ENCODE measurements at places on chromosomes 3 and 15.

DNA sequence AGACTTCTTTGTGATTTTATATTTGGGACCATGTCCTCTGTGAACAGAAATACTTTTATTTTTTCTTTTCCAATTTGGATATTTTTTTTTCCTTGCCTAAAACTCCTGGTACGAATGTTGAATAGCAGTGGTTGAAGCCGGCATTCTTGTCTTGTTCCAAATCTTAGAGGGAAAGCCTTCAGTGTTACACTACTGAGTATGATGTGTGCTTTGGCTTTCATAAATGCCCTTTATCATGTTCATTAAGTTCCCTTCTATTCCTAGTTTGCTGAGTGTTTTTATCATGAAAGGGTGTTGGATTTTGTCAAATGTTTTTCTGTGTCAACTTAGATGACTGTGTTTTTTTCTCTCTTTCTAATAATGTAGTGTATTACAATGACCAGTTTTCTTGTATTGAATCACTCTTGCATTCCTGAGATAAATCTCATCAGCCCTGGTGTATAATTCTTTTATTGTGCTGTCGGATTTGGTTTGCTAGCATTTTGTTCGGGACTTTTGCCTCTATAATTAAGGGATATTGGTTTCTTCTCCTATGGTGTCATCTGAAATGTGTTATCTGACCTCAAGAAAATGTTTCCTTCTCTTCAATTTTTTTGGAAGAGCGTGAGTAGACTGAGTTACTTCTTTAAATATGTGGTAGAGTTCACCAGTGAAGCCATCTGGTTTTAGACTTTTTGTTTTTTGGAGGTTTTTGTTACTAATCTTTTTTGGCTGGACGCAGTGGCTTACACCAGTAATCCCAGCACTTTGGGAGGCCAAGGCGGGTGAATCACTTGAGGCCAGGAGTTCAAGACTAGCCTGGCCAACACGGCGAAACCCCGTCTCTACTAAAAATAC lies 33.3 kb downstream of the MAP1A start:
- no peak for DNase-seq

DNA sequence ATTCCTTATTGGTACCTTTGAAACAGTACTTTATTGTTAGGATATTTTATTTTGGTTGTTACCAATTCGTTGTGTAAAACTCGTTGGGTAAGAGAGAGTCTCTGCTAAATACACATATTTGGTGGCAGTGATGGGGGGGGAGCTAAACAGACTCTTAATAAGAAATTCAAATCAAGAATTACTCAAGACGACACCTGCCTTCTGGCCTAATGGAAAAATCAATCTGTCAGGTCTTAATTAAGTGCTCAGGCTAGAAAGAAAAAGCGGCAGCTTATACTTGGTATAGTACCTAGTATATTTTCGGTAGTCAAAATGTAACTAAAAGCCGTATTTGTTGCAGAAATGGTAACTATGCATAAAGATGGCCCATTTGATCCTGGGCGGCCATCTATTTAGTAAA lies 18.2 kb downstream of the FOXP1 start:
- DNase-seq, result no peak

GRCh38 chr15:81314378-81314777 lies 9.6 kb downstream of the STARD5 start:
- no peak for DNase-seq

GRCh38 chr3:168753724-168754123 lies 658.0 kb upstream of the GOLIM4 start:
- no peak for DNase-seq

GRCh38 chr3:129608087-129608935 lies 1.8 kb upstream of the PLXND1 start:
- DNase-seq, result no peak

GRCh38 chr3:190807719-190808375 lies 54.6 kb downstream of the GMNC start:
- DNase-seq, result no peak

DNA sequence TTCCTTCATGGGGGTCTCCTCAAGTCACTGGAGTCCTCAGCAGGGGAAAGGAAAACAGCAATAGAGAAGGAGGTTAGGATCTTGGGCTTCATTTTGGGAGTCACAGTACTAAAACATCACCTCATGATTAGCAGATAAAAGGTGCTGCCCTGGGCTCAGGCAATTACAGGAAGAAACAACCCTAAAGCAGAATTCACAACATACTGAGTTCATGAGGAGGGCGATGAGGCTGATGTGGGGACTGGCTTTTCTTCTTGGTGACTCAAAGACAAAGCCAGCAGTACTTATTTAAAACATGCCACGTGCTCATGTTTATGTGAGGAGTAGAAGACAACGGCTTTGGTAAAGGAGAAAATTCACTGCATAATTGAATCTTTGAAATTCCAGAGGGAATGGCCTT lies 822.3 kb upstream of the CFAP20DC start:
- DNase-seq, result no peak

DNA sequence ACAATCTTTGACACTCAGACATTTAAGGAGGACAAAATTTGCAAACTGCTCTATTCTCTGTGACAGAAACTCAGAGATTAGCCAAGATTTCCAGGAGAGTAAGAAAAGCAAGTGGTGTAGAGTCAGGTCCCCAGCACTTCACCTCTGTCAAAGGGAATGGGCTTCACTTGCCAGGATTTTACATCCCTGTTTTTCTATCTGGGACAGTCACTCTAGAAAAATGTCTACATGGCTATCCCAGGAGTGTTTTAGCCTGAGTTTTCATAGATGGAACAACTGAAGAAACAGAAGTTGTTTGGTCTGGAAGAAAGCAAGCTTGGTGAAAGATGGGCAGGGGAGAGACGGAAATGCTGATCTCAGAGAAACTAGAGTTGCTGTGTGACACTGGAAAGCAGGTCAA lies 3.0 kb downstream of the FAM219B start:
- DNase-seq, result no peak

- DNase-seq, result no peak
These were observed 22.8 kb downstream of the USF3 start for GRCh38 chr3:113673593-113673992.

- no peak for DNase-seq
These were observed 2.2 kb downstream of the NR2F2 start for GRCh38 chr15:96332637-96333121.

DNA sequence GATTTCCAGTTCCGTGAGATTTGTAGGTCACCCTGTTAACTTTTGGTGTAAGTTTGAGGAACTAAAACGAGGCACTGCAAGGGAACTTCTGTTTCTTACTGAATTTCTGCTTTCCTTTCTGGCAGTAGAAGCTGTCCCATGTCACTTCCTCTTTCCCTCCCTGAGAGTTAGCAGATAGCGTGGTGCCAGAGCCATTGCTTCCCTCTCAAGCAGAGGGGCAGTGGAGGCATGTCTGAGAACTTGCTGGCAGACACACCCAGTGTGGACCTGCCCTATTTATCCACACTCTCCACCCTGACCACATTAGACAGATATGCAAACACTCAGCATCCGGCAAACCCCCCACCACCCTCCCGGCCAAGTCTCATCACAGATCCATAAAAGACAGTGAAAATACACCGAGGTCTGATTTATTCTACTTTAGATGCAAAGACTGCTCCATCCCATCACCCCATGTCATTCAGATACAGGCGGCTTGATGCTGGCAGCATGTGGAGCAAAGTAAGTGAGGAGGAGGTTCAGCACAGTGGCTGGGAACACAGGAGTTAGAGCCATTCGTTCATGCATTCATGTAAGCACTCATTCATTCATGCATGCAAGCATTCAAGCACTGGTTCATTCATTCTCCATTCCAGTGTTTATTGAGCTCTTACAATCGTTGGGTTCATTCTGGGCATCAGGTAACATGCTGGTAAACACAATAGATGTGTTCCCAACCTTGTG lies 324.7 kb downstream of the SHQ1 start:
- no peak for DNase-seq

- no peak for DNase-seq
These were observed 102.5 kb downstream of the SH3GL3 start for GRCh38 chr15:83549623-83550022.

GRCh38 chr3:31412832-31413231 lies 119.9 kb upstream of the STT3B start:
- DNase-seq, result no peak

DNA sequence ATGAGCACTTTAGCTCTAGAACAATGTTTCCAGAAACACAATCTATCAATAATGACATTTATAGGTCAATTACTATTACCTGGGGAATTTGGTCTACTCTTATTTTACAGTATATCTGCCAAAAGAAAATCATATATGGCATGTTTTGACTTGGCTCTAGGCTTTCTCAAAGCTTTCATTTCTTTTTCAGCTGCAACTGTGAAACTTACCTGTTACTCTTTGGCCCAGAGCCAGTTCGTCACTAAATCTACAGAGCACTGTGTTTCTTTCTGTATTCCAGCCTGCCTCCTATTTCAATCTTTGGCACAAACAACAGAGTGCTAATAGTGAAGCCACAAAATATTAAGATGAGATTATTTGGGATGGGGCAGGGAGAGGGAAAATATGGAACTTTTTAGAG lies 76.0 kb downstream of the P2RY1 start:
- no peak for DNase-seq

- DNase-seq, result no peak
These were observed 1.6 kb downstream of the PHGR1 start for GRCh38 chr15:40352281-40352901.

DNA sequence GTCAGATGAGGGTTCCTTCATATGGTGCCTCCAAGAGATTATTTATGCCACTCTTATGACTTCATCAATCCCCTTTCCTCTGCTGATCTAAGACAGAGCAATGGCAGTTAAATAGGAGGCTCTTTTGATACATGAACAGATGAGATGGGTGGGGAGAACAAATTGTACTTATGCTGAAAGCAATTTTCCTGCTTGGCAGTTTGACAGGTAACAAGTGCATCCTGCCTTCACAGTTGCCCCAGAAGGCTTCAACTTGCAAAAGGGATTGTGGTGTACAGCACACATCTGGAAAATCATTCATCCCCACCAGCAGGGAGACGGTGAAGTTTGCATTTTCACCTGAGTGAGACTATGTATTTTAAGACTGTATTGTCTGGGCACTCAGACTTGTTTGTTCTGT lies 27.3 kb downstream of the ENTPD3 start:
- DNase-seq, result no peak

DNA sequence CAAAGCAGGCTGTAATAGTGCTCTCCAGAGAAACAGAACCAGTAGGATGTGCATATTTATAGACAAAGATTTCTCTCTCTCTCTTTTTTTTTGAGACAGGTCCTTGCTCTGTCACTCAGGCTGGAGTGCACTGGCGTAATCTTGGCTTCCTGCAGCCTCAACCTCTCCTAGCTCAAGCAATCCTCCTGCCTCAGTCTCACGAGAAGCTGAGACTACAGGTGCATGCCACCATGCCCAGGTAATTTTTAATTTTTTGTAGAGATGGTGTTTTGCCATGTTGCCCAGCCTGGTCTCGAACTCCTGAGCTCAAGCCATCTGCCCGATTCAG lies 67.1 kb upstream of the CHD2 start:
- no peak for DNase-seq

- no peak for DNase-seq
These were observed 977.1 kb downstream of the DIPK2A start for GRCh38 chr3:144948711-144949110.

GRCh38 chr15:68204361-68204760 lies 771 bp downstream of the CALML4 start:
- DNase-seq, result no peak

DNA sequence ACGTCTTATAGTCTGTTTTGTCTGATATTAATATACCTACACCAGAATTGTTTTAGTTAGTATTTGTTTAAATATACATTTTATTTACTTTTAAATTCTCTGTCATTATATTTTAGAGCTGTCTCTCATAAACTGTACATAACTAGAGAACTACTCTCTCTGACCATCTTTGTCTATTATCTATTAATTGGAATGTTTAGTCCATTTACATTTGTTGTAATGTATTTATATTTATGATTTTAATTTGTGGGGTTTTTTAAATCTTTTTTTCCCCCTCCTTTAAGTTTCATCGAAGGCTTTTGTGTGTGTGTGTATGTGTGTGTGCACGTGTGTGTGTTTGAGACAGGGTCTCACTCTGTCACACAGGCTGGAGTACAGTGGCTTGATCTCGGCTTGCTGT lies 47.1 kb downstream of the ITPR1 start:
- DNase-seq, result no peak

DNA sequence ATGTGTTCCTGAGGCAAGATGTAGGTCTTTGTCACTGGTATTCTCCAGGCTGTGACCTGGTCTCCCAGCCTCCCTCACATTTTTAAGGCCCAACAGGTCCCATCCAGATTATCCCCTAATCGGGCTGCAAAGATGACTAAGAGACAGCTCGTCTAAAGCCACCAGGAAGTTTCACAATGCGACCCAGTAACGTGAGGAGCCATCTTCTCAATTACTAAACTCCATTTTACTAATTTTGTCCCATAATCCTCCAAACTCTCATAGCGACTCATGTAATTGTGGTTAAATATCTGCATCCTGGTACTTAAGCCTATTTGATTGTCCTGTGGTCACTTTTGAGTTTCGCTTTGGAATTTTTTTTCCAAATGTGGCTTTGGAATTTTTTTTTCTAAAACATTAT lies 8.7 kb upstream of the PLA2G4F start:
- DNase-seq, result no peak

- no peak for DNase-seq
These were observed 135.1 kb downstream of the RBPMS2 start for GRCh38 chr15:64640146-64640871.

GRCh38 chr3:62284442-62284841 lies 88.9 kb downstream of the FEZF2 start:
- DNase-seq, result no peak
